ENCODE measurements at places on chromosomes 1 and 21.

- DNase-seq, result peak; percentile 60
Observed at GRCh38 chr1:25875154-25875855, at the start of gene PAQR7. TSS of gene PAQR7 (minus strand) at chr1:25875708. CDS start at chr1:25863839, 11,869 bp downstream.

GRCh38 chr1:201606096-201606495 is 67.2 kb downstream of the NAV1 start:
- DNase-seq, result no peak

- DNase-seq, result no peak
Observed at GRCh38 chr1:117087686-117088085, 27.6 kb downstream of the TTF2 start.

DNA sequence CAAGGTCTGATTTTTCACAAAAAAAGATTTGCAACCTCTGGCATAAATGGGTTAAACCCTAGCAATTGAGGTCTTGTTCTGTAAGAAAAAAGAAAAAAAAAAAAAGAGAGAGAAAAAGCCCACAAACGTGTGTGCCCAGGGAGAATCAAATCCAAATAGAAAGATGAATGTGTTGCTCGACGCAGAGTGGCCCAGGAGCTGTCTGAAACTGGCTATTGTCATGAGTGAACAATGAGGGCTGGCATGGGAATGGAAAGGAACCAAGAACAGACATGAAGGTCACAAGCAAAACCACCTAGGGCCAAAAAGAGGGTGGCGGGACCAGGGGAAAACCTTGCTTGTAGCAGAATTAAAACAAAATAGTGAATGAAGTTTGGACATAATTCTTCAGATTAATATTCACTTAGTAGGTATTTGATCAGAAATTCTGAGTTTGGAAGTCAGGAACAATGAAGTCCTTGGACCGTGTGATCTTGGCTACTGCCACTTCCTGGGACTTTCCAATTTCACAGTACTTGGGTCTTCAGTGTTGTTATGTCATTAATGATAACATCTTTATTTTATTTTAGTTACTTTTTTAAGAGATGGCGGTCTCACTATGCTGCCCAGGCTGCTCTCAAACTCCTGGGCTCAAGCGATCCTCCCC is 3.1 kb downstream of the ENO1 start:
- no peak for DNase-seq

GRCh38 chr1:173009597-173009996 is 41.1 kb downstream of the TNFSF18 start:
- no peak for DNase-seq

DNA sequence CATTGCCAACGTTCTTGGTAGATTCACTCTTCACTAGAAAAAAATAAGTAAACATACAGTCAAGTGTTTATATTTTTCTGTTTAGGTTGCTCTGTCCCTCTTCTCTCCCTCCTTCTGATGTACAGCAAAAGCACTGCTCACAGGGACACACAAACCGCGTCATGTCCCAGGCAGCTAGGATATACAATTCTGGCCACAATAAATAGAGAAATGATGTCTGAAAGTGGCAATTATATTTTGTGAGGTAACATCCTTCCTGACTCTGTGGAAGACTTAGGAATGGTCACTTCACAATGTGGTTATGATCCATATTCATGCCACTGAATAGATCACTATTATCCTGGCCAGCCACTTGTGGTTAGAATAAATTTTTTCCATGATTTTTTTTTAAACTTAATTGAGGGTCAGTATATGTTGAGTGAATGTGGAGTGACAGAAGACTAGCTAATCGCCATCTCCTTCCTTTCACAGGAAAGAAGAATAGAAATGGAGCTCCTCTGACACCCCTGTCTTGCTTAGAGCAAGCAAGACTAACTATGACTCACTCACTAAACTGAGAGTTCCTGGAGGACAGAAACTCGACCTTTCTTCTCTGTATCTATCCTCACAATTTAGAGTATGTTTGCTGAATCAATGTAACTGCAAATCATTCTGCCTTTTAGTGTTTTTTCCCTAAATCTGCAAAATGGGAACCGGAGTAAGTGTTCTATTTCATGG is 54.0 kb downstream of the ZNHIT6 start:
- DNase-seq, result no peak

DNA sequence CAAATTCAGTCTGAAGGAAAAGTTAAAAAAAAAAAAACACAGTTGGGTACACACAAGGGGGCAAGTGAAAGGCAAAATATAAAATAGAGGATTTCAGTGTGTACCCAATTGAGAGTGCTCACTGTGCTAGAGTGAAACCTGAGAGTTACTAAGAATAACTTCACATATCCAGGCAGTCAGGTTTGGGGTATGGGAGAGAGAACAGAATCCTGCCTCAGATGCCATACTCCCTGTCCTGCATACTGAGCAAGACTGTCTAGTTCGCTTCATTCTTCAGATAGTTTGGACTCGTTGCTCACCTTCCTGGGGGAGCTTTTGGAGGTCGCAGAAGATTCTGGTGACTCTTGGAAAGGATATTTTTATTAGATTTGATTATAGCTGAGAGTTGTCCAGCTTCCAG is 20.4 kb downstream of the CEP85 start:
- DNase-seq, result no peak

DNA sequence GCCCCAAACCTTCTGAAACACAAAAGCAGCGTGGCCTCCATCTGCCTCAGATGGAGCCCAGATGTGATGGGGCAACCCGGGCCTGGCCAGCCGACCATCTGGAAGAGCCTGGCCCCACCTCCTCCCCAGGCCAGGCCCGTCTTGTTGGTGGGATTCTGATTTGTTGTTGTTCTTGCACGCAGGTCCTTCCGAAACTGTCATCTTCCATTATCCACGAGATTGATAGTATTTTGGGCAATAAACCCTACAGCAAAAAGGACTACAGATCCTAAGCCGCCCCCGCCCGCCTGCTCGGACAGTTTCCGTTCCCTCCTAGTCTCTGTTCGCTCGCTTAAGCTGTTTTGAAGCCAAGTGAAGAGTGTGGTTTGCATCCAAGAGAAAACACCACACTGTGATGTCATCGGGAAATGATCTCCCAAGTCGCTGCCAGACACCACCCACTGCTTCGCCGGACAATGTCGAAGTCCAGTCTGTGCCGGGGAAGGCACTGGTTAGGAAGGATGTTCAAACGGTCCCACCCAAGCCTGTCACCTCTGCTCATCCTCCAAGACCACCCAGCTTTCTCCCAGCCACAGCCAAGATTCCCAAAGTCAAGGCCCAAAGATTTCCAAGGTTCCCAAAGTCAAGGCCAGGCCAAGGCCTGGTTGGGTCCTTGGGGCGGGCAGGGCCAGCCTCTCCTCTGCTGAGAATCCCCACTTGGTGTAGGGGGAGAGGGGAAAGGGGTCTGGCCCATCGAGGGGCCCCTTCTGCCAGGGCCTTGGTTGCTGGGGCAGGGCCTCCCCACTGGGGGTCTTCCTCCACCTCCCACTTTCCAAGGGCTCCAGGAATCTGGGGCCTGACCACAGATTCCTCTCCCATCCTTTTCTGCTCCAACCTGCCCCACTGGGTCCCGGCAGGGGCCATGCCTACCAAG is 52.9 kb downstream of the KCNAB2 start:
- DNase-seq, result no peak

GRCh38 chr1:244012202-244012601 is 38.9 kb upstream of the ZBTB18 start:
- no peak for DNase-seq

DNA sequence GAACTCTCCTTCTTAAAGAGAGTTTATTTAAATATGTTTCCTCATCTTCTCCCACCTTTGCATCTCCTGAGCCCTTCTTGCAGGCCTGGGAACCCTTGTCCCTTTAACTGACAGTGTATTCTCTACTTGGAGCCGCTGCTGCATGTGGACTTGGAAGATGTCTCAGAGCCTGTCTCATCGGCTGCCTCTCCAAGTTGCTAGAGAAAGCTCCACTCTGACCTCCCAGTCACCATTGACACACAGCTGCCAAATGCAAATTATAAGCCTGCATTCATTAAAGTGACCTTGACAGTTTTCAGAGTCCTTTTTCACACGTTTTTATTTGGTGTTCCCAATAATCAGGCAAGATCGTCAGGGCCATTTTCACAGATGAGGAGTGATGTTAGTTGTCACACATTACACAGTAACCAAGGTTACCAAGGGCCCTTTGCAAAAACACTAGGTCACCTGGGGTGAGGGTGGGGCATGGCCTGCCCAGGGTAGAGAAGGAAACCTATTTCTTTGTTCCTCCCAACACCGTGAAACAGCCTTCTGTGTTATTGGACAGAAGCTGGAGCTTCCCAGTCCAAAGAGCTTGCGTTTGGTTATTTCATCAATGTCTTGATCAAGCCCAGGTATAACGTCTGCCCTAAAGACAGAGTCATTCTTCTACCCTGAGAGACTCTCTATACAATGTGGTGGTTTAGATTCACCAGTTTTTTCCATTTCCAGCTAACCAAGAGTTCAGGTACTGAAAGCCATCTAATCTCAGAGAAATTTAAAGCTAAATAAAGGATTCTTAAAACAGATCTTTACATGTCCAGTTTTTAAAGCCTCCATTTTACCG is 164.1 kb downstream of the GALNT2 start:
- no peak for DNase-seq

GRCh38 chr1:228488818-228489674 is 1.9 kb downstream of the RNF187 start:
- no peak for DNase-seq

DNA sequence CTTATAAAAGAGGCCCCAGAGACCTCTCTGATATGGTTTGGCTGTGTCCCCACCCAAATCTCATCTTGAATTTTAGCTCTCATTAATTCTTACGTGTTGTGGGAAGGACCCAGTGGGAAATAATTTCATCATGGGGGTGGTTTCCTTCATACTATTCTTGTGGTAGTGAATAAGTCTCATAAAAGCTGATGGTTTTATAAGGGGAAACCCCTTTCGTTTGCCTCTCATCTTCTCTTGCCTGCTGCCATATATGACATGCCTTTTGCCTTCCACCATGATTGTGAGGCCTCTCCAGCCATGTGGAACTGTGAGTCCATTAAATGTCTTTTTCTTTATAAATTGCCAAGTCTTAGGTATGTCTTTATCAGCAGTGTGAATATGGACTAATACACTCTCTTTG is 22.5 kb upstream of the NEK7 start:
- DNase-seq, result no peak

- DNase-seq, result peak; percentile 42
Observed at GRCh38 chr1:28915031-28915895, 894 bp downstream of the EPB41 start.

- no peak for DNase-seq
Observed at GRCh38 chr1:39450956-39451606, 40.4 kb upstream of the BMP8A start.

GRCh38 chr1:245121523-245121922 is 33.3 kb upstream of the KIF26B start:
- no peak for DNase-seq

DNA sequence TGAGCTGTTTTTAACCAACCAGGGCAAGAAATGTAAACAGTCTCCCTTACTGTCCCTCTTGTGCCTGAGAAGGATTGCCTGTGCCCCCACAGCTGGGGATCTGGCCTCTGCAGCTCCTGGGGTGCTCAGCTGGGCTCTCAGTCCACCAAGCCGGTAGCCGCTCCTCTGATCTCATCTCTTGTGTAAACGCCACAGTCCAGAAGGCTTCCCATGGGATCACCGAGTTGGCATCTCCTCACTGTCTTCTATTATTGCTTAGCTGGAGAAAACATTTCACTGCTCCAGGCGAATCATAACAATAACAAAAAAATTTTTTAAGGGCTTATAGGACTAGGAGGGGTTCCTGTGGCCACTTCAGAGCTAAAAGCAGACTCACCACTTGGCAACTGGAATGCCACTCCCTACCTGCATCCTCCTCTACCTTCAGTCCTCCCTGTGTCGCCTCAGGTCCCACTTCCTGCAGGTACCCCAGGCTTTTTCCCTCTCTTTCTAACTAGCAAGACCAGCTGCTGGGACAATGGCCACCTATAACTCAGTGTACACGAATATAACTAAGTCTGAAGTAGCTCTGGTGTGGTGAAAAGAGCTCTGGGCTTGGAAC is 75.8 kb downstream of the ATP1A1 start:
- DNase-seq, result no peak

GRCh38 chr1:165954940-165955339 is 127.5 kb downstream of the UCK2 start:
- DNase-seq, result no peak

- DNase-seq, result no peak
Observed at GRCh38 chr1:237861944-237862343, 28.8 kb downstream of the ZP4 start.

- no peak for DNase-seq
Observed at GRCh38 chr1:232393444-232394146, 236.3 kb downstream of the SIPA1L2 start.

DNA sequence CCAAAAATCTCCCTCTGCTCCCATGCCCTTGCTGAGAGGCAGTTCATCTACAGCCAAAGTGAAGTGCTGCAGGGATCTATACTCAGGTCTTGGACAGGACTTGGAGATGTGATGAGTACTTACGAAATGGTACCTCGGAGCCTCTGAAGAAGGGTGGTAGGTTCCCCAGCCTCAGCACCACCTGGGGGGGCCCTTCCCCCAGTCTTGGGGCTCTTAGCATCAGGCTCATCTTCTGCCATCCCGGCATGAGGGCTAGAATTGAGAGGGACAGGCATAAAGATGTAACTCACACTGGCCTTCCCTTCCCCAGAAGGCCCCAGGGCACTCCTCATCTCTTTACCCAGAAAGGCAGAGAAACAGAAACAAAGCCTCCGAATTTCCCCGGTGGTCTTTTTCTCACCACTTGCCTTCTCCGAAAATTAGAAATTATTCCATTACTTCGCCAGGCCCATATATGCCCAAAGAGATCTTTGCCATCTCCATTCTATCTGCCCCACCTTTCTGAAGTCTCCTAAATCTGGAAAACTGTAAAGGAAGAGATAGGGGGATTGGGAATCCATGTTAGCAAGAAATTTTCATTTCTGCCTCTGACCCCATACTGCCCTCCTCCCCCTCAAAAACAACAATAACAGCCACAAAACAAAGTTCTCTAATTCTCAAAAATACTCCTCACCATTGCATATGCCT is 827 bp downstream of the RFX5 start:
- DNase-seq, result no peak

DNA sequence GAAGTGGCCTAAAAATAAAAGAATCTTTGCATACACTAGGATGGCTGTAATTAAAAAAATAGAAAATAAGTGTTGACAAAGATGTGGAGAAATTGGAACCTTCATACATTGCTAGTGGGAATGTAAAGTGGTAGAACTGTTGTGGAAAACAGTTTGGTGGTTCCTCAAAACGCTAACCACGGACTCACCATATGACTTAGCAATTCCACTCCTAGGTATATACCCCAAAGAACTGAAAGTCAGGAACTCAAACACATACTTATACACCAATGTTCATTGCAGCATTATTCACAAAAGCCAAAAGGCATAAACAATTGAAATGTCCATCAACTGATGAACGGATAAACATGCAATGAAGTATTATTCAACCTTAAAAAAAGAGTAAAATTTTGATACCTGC is 10.8 kb upstream of the HMGCL start:
- DNase-seq, result no peak

GRCh38 chr1:3066826-3067225 is 2.2 kb upstream of the PRDM16 start:
- DNase-seq, result no peak

- DNase-seq, result no peak
Observed at GRCh38 chr1:237737448-237737847, 153.3 kb downstream of the ZP4 start.

GRCh38 chr1:76038287-76039004 is 36.1 kb upstream of the ST6GALNAC3 start:
- DNase-seq, result no peak
